ENCODE measurements at places on chromosomes 2 and 18.

DNA sequence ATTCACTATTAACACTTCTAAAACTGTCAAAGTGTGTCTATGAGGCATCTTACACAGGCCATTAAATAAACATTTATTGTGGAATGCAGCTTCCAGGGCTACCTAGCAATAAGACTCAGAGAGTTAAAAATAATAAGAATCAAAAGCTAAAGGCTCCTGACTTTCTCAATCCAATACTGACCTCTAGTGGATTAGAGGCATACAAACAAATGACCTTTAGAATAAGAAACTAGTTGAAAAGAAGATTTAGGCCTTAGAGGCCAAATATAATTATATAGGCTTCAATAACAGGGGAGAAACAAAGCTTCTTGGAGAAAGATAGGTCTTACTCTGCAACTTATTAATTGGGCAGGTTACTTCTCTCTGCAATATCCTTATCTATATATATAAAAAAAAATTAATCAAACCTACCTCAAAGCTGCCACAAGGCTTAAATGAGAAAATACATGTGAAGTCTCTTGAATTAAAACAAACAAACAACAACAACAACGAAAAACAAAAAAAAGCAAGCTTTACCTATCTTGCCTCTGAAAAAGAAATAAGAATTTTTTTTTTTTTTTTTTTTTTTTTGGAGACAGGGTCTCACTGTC is 246.1 kb downstream of the EXOC6B start:
- DNase-seq = peak; percentile 44

GRCh38 chr2:8478471-8478793 is 203.4 kb upstream of the ID2 start:
- DNase-seq = no peak

GRCh38 chr2:8638327-8638726 is 43.5 kb upstream of the ID2 start:
- DNase-seq = no peak

- DNase-seq = no peak
Measured at GRCh38 chr18:63210521-63210920, 109.0 kb downstream of the BCL2 start.

GRCh38 chr2:54983345-54984220 is 66.7 kb downstream of the RTN4 start:
- DNase-seq = no peak

GRCh38 chr2:86140969-86141392 is 34.9 kb downstream of the PTCD3 start:
- no peak for DNase-seq

- no peak for DNase-seq
Measured at GRCh38 chr18:12580630-12581342, 77.1 kb downstream of the SPIRE1 start.

GRCh38 chr18:50662177-50662576 is 102.3 kb downstream of the MAPK4 start:
- no peak for DNase-seq

DNA sequence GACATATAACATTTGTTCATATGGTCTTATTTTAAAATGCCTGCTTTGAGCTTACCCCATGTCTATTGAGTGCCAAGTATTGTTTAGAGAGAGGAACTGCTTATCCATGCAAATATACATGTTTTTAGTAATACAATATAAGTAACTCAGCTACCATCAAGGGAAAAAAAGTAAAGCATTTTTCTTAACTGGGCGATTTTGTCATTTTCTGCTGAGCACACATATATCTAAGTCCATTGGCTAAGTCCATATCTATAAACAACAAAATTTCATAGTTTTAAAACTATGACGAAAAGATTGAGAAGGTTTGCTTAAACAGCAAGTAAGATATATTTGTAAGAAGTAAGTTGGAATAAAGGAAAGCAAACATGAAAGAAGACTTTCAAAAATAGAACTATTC is 82.7 kb downstream of the CALCRL start:
- DNase-seq = no peak

- DNase-seq = no peak
Measured at GRCh38 chr2:170518911-170519310, 196.2 kb upstream of the SP5 start.

DNA sequence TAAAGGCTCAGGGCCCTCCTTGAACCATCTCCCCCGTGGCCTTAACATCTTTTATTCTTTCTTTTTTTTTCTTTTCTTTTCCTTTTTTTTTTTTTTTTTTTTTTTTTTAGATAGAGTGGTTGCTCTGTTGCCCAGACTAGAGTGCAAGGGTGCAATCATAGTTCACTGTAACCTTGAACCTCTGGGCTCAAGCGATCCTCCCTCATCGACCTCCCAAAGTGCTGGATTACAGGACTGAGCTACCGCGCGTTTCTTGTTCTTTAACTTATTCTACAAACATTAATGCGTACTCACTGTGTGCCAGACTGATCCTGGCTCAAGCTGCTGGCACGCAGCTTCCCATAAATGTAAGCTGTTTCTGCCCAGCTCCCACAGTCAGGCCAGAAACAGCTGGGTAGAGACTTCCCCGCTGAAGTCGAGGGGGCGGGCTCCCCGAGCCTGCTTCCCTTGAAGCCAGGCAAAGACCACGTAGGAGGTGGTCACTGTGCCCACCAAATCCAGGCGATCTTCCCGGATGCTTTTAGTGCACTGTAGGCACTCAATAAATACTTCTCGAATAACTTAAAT is 29.2 kb upstream of the ATP6V1B1 start:
- DNase-seq = no peak

DNA sequence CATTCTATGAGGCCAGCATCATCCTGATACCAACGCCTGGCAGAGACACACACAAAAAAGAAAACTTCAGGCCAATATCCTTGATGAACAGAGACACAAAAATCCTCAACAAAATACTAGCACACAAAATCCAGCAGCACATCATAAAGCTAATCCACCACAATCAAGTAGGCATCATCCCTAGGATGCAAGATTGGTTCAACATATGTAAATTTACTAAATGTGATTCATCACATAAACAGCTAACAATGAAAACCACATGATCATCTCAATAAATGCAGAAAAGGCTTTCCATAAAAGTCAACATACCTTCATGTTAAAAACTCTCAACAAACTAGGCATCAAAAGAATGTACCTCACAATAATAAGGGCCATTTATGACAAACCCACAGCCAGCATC is 65.3 kb downstream of the WDPCP start:
- DNase-seq = no peak

DNA sequence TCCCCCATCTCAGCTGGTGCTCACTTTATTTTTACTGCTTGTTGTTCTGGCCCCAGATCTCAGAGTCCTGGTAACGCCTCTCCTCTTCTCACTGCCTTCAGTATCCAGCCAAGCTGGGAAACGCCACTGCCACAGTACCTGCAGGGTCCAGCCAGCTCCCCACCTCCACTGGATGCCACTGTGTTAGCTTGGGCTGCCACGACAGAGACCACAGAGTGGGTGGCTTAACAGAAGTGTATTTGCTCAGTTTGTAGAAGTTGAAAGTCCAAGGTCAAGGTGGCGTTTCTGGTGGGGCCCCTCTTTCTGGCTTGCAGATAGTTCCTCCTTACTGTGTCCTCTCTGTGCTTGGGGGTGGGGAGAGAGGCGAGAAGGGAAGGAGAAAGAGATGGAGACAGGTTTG is 107.1 kb downstream of the AGAP1 start:
- DNase-seq = no peak

- DNase-seq = no peak
Measured at GRCh38 chr2:69693059-69693774, 48.7 kb upstream of the ANXA4 start.

DNA sequence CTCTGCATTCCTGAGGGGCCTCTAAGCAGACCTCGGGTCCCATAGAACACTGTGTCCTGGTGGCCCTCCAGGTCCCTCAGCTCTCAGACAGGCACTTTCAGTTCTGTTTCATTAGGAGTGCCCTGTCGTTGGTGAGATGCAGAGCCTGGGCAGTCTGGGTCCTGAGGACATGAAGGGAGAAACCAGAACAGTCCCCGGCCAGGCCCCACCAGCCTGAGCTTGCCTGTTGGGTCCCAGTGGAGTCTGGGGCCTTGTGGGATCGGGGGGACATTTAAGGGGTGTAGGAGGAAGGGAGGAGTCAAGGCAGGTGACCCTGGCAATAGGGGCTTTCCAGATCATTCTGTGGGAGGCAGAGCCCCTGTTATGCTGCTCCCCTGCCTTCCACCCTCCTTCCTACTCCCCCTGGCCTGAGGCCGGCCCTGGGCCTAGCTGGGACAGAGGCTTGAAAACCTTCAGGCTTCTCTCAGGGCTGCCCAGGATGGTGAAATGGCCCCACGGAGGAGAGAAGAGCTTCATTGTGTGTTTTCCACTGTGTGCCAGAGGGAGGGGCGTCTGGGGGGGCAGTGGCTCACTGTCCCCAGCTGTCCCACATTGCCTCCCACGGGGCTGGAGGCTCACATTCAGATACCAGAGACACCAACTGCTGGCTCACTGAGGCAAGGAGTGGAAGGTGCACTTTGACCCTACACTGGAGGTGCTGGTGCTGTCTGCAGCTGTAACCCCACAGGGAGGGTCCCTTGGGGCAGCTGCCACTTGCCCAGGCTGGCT is 26.6 kb upstream of the CATIP start:
- DNase-seq = no peak

- peak; percentile 43 for DNase-seq
Measured at GRCh38 chr18:59249199-59249774, 24.0 kb downstream of the RAX start.

DNA sequence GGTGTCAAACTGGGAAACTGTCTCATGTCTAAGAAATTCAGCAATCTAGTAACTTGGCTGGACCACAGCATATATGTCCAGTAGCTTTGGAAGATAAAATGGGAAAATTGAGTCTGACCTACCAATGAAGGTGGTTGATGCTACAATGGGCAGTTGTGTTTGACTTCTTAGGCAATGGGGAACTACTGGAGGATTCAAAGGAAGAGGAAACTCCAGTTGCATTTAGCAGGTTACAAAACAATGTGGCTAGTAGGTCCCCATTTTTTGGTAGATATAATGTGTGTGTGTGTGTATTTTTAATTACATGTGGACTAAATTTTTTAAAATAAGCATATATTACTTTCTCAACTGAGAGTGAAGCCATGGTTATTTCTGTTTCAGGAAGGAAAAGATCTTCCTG is 427.7 kb downstream of the NBAS start:
- DNase-seq = no peak

DNA sequence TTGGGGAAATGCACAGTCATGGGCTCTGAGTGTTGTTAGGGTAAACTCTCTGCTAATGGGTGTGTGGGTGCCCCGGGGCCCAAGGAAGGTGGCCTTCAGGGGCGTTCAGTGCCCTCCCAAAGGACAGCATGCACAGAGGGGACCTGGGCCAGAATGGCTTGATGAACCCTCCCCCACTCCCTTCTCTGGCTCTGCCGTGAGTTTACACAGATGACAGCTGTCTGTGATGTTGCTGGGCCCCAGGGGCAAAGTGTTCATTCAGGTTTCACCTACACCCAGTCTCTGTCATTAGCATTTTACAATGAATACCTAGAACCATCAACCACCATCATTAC is 3.2 kb downstream of the NPPC start:
- no peak for DNase-seq

GRCh38 chr2:134170294-134170693 is 83.6 kb upstream of the MGAT5 start:
- no peak for DNase-seq

GRCh38 chr18:58462975-58463374 is 165.9 kb downstream of the ALPK2 start:
- DNase-seq = no peak

GRCh38 chr2:164766954-164767320 is 74.7 kb downstream of the COBLL1 start:
- no peak for DNase-seq

DNA sequence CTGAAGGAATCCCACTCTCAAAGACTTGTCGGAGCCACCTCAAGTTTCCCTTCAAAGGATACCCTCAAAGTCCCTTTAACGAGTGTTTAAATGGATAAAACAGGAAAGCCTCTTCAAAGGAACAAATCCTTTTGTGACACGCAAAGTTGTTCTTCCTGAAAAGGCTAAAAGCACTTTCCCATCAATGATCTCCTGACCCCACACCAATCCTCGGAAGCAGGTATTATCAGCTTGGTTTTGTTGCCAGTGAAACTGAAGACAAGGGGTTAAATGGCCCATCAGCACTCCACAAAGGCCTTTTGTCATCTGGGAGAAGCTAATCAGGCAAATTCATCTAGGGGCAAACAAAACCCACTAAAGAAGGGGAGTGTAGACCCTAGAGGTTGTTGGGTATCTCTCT is 418.0 kb upstream of the ID2 start:
- no peak for DNase-seq

- DNase-seq = no peak
Measured at GRCh38 chr2:60297296-60298005, 256.0 kb downstream of the BCL11A start.

DNA sequence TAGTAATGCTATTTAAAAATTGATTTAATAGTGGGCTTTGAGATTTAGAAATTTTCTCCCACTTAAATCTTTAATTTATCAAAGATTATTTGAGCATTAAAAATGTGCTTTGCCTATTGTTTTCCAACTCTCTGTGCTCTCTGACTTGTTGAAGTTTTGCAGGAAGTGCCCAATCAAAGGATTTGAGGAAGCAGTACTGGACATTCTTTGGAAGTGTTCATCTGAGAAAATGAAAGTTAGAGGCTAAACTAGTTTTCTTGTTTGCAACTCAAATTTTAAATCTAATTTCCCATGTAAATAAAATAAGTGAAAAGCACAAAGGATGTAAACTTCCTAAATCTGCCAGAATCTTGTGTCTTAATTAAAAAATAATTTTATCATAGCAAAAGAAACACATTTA is 89.1 kb downstream of the CAMKMT start:
- DNase-seq = no peak

GRCh38 chr2:227335713-227336112 is 10.7 kb downstream of the MFF start:
- no peak for DNase-seq

DNA sequence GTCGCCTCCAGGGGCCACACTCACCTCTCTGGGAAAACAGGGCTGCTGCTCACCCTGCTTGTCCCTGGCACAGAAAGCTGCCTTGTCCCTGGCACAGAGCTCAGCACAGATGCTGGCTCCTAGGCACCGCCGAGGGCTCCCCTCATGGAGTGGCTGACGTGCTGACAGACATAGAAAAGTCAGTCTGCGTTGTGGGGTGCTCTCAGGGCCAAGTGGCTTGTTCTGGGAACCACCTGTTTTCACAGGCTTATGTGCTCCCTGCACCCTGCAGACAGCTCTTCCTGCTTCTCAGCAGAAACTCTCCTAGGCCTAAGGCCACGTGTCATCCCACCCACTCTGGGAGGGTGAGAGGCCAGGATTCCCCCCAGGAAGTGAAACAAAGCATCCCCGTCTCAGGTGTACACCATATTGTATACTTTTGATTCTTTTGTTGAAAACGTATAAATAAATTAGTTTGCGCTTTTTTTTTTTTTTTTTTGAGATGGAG is 84.7 kb upstream of the TMEM200C start:
- no peak for DNase-seq

DNA sequence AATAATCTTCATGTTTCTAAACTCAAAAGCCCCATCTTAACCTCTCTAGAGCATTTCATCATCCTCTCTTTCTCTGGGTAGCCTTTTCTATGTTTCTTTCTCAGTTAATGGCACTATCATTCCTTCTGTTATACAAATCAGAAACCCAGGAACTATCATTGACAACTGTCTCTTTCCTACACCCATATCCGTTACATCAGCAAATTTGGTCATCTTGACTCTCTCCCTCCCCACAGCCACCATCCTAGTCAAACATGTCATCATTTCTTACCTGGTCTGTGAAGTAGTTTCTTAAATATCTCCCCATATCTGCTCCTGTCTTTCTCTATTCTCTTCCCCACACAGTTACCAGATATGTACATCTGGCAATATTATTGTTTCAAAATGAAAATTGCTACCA is 62.8 kb downstream of the THSD7B start:
- no peak for DNase-seq

GRCh38 chr2:166361351-166362153 is 14.2 kb downstream of the SCN9A start:
- DNase-seq = no peak

All from NCI-H2029 treated with DMSO at 0.1 percent for 48 hours (cell line).